ENCODE measurements at places on chromosomes 2 and 18. TPM values are rescaled to one million over a fixed set of nuclear protein-coding genes. Genes with fewer than 3 reads are reported as not detected.

DNA sequence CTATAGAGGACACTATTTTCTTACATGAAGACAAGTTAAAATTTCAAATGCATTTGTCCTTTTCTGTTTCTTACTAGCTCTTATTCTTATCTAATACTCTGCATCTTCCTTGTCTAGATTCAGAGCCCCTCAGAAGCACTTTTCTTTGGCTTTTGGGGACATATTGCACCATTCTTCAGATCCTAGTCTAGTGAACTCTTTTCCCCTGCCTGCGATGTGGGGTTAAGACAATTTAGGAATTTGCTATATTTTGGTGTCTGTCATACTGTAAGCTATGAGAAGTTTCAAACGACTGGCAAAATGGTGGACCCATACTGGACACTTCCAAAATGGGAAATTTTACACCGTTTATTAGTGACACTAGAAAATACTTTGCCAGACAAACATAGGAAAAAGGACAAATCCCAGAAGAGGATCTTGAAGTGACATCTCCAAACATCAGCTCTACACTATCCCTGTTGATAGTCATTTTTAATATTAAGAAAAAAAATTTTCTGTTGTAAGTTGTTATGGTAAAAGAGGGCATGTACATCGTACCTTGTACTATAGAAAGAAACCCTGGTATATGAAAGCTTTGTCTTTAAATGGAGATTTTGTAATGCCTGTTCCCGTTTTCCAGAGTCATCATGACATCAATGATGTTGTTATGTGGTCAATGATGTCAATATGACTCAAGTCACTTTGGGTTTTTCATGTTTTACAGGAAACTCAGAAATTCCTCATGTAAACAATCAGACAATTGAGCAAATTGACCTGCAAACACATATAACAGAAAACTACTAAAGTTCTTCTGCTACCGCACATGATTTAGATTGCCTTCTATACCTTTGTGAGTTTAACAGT is 4.4 kb upstream of the KYNU start:
- no peaks in the 10 kb centered on the region for H3K27me3 ChIP-seq
- no peak overlapping the region for H3K27ac ChIP-seq
- no peaks in the 10 kb centered on the region for H3K4me1 ChIP-seq
- H3K4me3 ChIP-seq = no peak overlapping the region
- DNase-seq = no peak

GRCh38 chr2:80655265-80655664 is 350.7 kb upstream of the LRRTM1 start:
- H3K27me3 ChIP-seq = no peaks in the 10 kb centered on the region
- H3K4me1 ChIP-seq = no peaks in the 10 kb centered on the region
- no peak overlapping the region for H3K27ac ChIP-seq
- no peaks in the 10 kb centered on the region for H3K36me3 ChIP-seq
- no peak for DNase-seq
- no peak overlapping the region for H3K4me3 ChIP-seq

DNA sequence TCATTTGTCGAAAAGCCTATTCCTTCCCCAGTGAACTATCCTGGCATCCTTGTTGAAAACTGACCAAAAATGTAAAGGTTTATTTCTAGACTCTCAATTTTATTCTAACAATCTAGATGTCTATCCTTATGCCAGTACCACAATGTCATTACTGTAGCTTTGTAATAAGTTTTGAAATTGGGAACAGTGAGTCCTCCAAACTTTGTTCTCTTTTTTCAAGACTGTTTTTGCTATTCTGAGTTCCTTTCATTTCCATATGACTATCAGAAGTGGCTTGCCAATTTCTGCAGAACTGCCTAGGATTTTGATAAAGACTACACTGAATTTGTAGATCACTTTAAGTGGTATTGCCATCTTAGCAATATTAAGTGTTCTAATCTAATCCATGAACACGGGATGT is 9.7 kb downstream of the STARD7 start:
- no peaks in the 10 kb centered on the region for H3K27me3 ChIP-seq
- no peak overlapping the region for H3K4me3 ChIP-seq
- peak overlapping the region; percentile 14 for H3K27ac ChIP-seq
- peaks cover 32% of the 10 kb centered on the region for H3K36me3 ChIP-seq
- no peak for DNase-seq
- H3K4me1 ChIP-seq = peaks cover 59% of the 10 kb centered on the region

- H3K27me3 ChIP-seq = peaks cover 4% of the 10 kb centered on the region
- DNase-seq = no peak
- no peaks in the 10 kb centered on the region for H3K4me1 ChIP-seq
- no peak overlapping the region for H3K27ac ChIP-seq
These were observed 362.2 kb upstream of the SLC14A2 start for GRCh38 chr18:45253056-45253565.

- peaks cover 5% of the 10 kb centered on the region for H3K27me3 ChIP-seq
- no peak overlapping the region for H3K4me3 ChIP-seq
- H3K27ac ChIP-seq = no peak overlapping the region
These were observed 763.0 kb upstream of the ACVR2A start for GRCh38 chr2:147081831-147082230.

GRCh38 chr2:7953195-7953594 is 728.7 kb upstream of the ID2 start:
- no peak overlapping the region for H3K27ac ChIP-seq
- no peak for DNase-seq
- H3K27me3 ChIP-seq = no peaks in the 10 kb centered on the region
- H3K4me3 ChIP-seq = no peak overlapping the region

DNA sequence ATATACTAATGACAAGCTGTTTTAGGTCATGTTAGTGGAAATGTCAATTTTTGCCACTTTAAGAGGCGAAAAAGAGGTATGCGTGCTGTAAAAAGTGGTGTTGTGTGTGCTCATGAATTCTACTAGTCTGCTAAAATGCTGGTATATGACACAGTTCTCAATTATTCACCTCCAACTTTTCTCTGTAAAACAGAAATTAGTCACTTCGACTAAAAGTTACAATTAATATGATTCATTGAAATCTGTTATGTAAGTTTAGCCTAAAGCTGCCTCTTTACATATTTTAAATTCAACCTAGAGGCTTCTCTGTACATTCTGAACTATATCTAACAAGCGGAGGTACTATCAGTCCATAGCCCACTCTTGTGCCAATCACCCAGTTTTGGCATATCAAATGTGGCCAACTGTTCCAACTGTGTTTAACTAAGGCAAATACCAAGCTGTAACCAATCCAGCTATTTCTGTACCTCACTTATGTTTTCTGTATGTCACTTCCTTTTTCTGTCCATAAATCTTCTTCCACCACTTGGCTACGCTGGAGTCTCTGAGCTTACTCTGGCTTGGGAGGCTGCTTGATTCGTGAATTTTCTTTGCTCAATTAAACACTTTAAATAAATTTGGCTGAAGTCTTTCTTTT is 20.8 kb downstream of the BAZ2B start:
- no peaks in the 10 kb centered on the region for H3K27me3 ChIP-seq
- peaks cover 2% of the 10 kb centered on the region for H3K4me1 ChIP-seq
- DNase-seq = no peak
- H3K4me3 ChIP-seq = no peak overlapping the region

DNA sequence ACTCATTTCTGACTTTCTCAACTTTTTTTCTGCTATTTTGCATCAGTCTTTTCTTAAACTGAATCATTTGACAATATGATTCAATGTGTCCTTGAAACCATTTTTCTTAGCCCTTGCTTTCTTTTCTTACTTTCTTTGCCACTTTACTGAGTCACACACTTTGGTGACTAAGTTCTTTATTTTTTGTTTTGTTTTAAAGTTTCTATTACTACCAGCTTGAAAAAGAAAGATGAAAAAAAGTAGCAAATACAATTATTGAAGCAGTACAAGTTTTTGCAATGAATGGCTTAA is 116.5 kb downstream of the DOCK10 start:
- no peaks in the 10 kb centered on the region for H3K27me3 ChIP-seq
- H3K27ac ChIP-seq = peak overlapping the region; percentile 98
- peak overlapping the region; percentile 60 for H3K4me3 ChIP-seq
- H3K4me1 ChIP-seq = peaks cover 93% of the 10 kb centered on the region
- H3K36me3 ChIP-seq = peaks cover 78% of the 10 kb centered on the region

DNA sequence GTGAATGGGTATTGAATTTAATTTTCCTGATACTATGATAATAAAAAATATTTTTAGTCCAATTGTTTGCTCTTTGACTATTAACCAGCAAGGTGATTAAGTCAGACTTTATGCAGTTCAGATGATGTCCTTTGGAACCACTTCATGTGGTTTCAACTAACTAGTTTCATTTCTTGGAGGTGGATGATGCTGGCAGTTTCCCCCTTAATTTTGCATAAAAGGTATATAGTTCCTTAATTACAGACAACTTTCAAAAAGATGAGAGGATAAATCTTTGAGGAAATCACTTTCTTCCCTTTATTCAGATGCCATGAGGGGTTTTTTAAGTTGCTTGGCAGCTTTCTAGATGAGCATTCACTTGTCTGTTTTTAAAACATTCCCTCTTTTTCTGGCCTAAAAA is 223.1 kb downstream of the PHLPP1 start:
- no peak for DNase-seq
- H3K4me1 ChIP-seq = peaks cover 10% of the 10 kb centered on the region
- no peaks in the 10 kb centered on the region for H3K27me3 ChIP-seq
- H3K36me3 ChIP-seq = no peaks in the 10 kb centered on the region
- H3K27ac ChIP-seq = no peak overlapping the region

- H3K27me3 ChIP-seq = no peaks in the 10 kb centered on the region
- no peaks in the 10 kb centered on the region for H3K36me3 ChIP-seq
- no peak overlapping the region for H3K4me3 ChIP-seq
- no peaks in the 10 kb centered on the region for H3K4me1 ChIP-seq
- DNase-seq = no peak
These were observed 92.1 kb upstream of the HS6ST1 start for GRCh38 chr2:128410758-128411215.

GRCh38 chr2:46091004-46091403 is 206.2 kb upstream of the EPAS1 start:
- no peak overlapping the region for H3K4me3 ChIP-seq
- no peak overlapping the region for H3K27ac ChIP-seq
- H3K4me1 ChIP-seq = peaks cover 8% of the 10 kb centered on the region
- no peak for DNase-seq
- H3K36me3 ChIP-seq = peaks cover 21% of the 10 kb centered on the region

DNA sequence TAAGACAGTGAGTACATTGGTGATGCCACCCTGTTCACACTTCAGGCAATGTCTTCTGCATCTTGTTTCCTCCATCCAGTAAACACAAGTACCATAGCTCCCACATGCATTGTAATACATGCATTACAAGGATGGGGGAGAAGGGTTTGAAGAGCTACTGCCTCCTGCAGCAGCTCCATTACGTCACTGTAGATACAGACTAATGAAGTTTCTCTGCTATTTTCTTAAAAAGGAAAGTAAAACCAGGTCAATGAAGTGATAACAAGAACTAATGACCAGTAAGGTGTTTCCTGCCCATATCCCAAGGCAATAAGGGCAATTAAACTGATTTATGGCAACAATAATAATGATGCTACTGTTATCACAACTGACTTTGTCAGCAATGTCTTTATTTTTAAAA is 18.2 kb upstream of the BBS5 start:
- H3K27me3 ChIP-seq = no peaks in the 10 kb centered on the region
- DNase-seq = no peak
- H3K27ac ChIP-seq = no peak overlapping the region
- no peak overlapping the region for H3K4me3 ChIP-seq

DNA sequence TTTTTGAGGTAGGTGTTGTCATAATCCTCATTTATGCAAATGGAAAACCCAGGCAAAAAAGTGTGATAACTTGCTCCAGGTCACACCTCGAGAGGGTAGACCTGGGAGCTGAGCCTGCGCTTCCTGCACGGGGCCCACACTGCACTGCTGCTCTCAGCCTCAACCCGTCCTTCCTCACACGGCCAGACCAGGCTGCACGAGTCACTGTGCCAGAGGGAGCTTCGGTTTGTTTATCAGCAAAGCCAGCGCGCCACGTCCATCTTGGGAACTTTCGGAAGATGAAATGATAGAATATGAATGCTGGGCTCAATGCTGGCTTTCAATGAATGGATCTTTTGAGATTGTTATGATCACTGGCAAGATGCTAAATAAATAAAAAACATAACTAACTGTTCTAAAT is 14.4 kb downstream of the COPS9 start:
- H3K27me3 ChIP-seq = peaks cover 2% of the 10 kb centered on the region
- DNase-seq = no peak
- peaks cover 14% of the 10 kb centered on the region for H3K4me1 ChIP-seq
- H3K4me3 ChIP-seq = no peak overlapping the region
- H3K36me3 ChIP-seq = peaks cover 6% of the 10 kb centered on the region

GRCh38 chr2:222054813-222055212 is 244.0 kb downstream of the PAX3 start:
- H3K4me1 ChIP-seq = no peaks in the 10 kb centered on the region
- H3K27me3 ChIP-seq = peaks cover 32% of the 10 kb centered on the region
- H3K4me3 ChIP-seq = no peak overlapping the region
- H3K36me3 ChIP-seq = no peaks in the 10 kb centered on the region
- H3K27ac ChIP-seq = no peak overlapping the region
- no peak for DNase-seq

DNA sequence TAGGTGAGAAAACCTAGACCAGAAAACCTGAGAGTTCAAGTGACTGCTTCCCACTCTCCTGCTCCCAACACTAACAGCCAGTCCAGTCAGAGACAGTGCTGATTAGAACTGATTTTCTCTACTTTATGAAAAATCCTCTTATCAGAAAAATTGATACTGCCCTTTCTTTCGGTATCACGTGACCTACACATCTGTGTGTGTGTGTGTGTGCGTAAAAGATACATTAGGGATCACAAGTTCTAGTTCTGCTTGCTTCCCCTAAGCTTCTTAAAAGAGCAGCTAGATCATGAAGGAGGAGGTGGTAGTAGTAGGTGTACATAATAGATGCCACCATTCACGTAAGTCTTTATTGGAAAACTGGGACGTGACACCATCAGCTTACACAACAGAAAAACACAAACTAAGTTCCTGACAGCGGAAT is 1.5 kb downstream of the ARL5A start:
- peak overlapping the region; percentile 97 for H3K4me3 ChIP-seq
- H3K27ac ChIP-seq = peak overlapping the region; percentile 78
- H3K27me3 ChIP-seq = no peaks in the 10 kb centered on the region
- no peak for DNase-seq
- peaks cover 4% of the 10 kb centered on the region for H3K36me3 ChIP-seq

GRCh38 chr2:138502255-138503086 is 901 bp downstream of the SPOPL start:
- DNase-seq = no peak
- H3K27me3 ChIP-seq = no peaks in the 10 kb centered on the region
- H3K4me1 ChIP-seq = peaks cover 40% of the 10 kb centered on the region
- peak overlapping the region; percentile 96 for H3K27ac ChIP-seq
- peak overlapping the region; percentile 97 for H3K4me3 ChIP-seq
- peaks cover 8% of the 10 kb centered on the region for H3K36me3 ChIP-seq

DNA sequence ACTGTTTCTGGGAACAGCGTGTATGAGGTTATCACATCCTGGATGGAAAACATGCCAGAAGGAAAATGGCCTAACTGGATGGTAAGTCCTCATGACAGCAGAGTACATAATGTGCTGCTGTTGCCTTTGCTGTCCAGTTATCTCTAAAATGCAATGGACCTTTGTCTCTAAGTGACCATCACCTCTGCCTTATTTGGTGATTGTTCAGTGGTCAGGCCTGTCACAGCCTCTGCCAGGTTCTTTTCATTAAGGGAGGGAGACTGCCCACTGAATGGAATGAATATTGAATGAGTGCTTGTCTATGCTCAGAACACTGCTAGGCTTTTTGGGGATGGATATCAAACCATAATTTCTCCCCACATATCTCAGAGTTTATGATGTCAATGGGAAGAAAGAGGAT is 29.0 kb downstream of the SLC3A1 start:
- H3K36me3 ChIP-seq = peaks cover 4% of the 10 kb centered on the region
- H3K27ac ChIP-seq = no peak overlapping the region
- H3K4me1 ChIP-seq = no peaks in the 10 kb centered on the region

GRCh38 chr2:177832611-177833433 is 239.8 kb downstream of the PDE11A start:
- H3K4me1 ChIP-seq = no peaks in the 10 kb centered on the region
- DNase-seq = no peak
- no peaks in the 10 kb centered on the region for H3K27me3 ChIP-seq
- no peak overlapping the region for H3K4me3 ChIP-seq

KCNK3 gene
- not detected for total RNA-seq

KLHL29 gene
- 2.0 TPM for total RNA-seq

HTR2B gene
- total RNA-seq = 0.11 TPM

DPYSL5 gene
- 0.09 TPM for total RNA-seq

RAX gene
- total RNA-seq = not detected
